Activated CD4-positive, alpha-beta T cell treated with anti-CD3 and anti-CD28 coated beads, Interleukin-2, amount 50 U/mL, for 16 hours (primary cell): ENCODE measurements at places on chromosomes 3 and 15.
A peak's percentile ranks its signal among the peaks of the same experiment; 100 is the strongest.

DNA sequence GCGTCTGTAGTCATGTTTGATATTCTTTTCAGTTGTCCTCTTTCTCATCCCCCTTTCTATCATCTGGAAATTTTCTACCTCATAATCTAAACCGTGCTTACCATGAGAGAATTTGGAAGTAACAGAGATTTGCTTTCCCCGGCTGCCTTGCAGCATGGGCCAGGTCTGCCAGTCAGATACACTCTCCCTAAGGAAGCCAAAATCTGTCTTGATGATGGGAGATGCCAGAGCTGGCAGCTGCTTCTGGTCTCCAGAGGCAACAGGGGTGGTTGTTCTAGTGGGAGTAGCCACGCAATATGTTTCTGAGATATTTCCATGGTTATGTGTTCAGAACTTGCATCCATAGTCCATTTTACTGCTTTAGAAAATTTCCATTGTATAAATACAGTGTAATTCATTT, 218.9 kb upstream of the RORA start:
- DNase-seq = no peak

DNA sequence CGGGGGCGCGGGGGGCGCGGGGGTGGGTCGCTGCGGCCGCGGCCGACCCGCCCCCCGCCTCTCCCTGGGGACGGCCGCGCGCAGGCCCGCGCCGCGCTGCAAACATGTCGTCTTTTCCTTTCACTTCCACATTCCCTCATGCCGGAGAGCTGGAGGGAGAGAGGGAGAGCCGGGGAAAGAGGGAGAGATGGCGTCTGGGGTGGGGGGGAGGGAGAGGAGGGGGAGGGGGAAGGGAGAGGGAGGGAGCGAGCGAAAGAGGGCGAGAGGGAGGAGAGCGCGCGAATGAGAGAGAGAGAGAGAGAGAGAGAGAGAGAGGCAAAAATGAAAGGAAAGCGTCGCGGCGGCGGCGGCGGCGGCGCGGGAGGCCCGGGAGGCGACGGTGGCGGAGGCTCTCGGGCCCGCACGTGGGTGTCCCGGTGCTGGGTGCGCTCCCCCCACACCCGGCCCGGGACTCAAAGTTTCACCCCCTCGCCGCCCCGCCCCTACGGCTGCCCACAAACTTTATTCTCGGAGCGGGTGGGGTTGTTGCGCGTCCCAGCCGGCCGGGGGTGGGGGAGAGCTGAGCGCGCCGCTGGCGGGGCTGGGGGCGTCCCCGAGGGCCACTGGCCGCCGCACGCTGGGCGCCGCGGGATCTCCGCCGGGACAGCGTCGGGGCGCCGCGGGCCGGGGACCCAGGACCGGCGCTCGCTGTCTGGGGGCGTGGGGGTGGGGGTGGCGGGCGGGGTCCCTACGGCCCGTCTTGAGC, 731 bp downstream of the ZNF710 start:
- peak; percentile 54 for DNase-seq

DNA sequence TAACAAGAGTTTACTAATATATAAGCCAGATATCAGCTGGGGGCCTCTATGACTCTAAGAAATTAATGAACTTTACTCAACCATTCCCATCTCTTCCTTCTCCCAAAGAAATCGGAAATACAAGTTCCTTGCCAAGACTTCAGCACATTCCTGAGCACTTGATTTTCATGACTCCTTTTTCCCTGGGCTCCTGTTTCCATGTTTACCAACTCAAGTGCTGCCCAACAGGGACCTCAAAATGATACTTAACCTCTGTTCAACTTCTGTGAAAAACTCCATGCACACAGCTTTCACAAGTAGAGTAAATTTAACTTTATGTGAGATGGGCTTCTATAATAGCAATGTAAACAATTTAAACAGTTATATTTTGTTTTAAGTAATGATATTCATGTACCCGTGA, 315.8 kb upstream of the CDIN1 start:
- DNase-seq = no peak

DNA sequence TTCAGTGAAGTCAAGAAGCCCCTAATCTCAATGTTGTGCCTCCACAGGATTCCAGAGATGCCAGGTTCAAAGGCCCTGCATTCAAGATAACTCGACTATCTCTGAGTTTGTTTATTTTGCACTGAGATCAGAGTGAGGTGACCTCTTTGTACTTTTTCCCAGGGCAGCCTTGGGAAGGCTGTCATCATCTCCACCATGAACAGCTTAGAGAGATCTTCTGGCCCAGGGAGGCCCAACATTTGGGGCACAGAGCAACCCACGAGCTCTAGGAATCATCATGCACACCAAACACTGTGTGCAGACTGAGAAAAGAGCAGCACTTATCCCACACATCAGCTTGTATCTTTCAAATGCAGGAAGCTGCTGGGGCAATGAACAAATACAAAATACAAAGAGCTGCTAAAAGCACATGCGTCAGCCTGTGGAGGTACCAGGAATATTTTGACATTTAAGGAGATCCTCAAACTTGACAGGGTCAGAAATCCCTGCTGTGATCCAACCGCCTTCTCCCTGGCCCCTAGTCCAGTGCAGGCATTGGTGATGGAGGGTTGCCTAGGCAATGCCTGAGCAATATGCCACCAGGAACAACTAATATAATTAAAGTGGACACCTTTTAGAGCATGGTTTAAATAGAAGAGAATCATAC, 33.6 kb downstream of the TRIM42 start:
- DNase-seq = no peak

GRCh38 chr15:45842151-45842550, 207.3 kb downstream of the SQOR start:
- DNase-seq = no peak

GRCh38 chr3:108322352-108322751, 26.0 kb downstream of the HHLA2 start:
- no peak for DNase-seq

DNA sequence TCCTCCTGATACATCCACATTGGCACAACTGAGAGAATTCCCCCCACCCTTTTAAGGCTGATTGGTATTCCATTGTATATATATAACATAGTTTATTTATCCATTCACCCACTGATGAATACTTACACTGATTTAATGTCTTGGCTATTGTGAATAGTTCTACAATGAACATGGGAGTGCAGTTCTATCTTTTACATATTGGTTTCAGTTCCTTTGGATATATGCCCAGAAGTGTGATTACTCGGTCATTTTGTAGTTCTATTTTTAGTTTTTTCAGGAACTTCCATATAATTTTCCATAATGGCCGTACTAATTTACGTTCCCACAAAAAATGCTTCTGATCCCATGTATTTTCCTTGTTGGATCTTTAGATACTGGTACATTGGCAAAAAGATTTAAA, 135.3 kb downstream of the FMN1 start:
- DNase-seq = no peak

DNA sequence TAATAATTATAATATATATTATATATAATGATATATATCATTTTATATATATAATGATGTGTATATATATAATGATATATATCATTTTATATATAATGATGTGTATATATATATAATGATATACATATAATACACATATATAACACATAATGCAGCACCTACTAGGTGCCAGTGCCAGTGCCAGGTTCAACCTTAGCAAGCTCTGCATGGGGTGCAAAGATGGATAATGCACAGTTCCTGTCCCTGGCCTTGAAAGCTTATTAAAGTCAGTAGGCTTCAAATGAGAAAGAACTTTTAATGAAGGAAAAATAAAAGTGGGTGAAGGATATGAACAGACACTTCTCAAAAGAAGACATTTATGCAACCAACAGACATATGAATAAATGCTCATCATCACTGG, 192.7 kb upstream of the SLC2A2 start:
- DNase-seq = no peak

- DNase-seq = no peak
These were observed 51.3 kb downstream of the ETV5 start for GRCh38 chr3:186057594-186057993.

DNA sequence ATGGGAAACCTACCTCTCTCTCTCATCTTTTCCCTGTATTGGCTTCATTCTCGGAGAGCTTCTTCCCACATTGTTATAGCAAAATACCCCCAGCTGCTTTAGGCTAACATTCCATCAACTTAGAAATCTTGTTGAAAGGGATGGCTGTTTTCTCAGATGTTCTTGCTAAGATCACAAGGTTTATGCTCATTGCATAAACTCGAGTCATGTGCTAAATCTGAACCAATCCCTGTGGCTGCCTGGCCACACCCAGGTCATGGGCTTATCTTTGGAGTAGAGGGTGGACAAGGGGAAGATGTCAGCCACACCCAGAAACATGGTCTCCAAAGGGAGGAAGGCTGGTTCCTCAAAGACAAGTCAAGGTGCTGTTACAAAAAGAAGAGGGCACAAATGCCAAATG, 150.6 kb upstream of the UMPS start:
- DNase-seq = no peak

GRCh38 chr15:97684249-97684648, 276.3 kb upstream of the ARRDC4 start:
- no peak for DNase-seq

DNA sequence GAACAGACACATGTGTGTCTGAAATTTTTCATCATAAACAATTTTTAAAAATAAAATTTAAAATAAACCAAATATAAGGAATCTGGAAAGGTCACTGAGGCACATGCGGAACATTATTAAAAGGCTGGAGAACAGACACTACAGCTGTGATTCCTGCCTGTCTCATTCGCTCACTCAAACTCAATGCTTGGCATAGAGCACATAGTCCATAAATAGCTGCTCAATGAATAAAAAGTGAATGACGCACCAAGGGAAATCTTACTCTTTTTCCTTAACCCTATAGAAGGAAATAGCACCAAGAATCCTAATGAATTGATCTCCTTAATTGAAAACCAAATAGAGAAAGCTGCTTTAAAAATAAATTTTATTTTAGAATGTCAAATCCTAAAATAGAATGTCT, 98.4 kb downstream of the FSIP1 start:
- no peak for DNase-seq

DNA sequence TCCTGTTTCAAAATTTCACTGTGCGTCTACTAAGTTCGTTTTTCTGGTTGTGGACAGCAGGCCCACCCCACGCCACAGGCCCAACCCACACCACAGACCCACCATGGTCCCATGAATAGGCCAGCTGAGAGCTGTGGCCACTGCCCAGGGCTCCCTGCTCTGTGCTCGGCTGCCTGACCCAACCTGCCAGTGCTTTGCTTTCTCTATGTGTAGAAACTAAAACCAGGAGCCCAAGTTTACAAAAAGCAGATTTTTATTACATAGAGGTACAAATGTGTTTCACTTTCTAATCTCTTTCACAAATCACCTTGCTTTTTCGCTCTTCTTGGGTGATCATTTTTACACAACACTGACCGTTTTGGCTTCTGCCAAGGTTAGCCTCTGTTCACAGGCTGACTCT, 69.1 kb downstream of the HERC2 start:
- no peak for DNase-seq

GRCh38 chr3:46866032-46866595, 2.9 kb upstream of the MYL3 start:
- DNase-seq = no peak

DNA sequence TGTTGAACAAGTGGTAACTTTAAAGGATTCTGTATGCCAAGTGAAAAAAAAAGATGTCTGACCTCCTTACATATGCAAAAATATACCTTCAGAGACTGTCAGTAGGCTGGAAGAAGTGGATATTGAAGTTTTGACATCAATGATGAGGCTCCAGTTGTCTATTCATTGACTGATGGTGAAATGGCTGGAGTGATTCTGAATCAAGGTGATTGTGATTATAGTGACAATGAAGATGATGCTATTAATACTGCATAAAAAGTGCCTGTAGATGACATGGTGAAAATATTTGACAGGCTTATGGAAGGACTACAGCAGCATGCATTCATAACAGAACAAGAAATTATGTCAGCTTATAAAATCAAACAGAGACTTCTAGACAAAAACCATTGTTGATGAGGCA, 4.1 kb downstream of the CCR8 start:
- no peak for DNase-seq

DNA sequence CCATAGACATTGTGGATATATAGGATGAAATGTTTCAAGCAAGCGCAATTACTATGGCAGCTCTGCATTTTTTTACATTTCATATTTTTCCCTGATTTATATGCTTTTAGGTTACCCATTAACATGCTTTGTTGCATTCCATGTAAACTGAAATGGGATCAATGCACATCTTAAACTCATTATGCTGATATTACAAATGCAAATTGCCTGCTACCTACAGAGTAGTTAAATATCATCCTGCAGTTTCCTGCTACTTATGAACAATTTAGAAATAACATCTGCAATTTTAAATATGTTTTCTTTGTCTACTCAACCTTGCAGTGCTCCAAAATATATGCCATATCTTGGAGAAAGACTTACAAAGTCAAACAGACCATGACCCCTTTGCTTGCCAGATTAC, 526.9 kb upstream of the NECTIN3 start:
- DNase-seq = no peak

DNA sequence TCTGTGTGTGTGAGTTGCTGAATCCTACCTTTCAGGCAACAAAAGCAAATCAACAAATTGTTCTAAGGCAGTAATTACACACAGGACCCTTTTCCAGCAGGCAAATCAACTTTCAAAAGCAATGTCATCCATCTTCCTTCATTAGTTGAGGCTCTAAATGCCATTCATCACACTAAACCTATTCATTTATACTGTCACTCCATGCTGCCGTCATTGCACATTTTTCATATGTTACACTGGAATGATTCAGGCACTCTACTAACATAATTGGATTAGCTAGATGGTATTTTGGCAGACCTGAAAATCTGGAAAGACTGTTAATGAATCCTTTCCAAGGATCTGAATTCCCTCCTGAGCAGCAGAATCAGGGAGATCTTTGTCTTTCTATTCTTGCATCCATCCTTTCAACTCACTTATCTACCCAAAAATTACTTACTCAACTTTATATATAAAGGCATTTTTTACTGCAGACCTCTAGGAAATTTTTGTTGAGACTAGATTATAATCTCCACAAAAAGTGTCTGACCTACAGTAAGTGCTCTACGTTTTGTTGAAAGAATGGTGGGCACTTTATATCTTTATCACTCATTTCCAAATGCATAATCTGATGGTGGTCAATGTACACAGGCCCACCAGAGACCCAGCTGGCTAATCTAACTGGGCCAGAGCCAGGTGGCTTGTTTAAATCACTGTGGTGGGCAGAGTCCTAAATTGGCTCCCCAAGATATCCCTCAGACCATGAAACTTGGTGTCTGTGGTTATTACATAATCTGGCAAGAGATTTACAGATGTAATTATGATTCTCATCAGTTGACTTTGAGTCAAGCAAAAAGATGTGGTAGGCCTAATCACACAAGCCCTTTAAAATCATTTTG, 25.0 kb downstream of the MIX23 start:
- no peak for DNase-seq

GRCh38 chr3:106114848-106115247, 246.0 kb upstream of the CBLB start:
- DNase-seq = no peak

DNA sequence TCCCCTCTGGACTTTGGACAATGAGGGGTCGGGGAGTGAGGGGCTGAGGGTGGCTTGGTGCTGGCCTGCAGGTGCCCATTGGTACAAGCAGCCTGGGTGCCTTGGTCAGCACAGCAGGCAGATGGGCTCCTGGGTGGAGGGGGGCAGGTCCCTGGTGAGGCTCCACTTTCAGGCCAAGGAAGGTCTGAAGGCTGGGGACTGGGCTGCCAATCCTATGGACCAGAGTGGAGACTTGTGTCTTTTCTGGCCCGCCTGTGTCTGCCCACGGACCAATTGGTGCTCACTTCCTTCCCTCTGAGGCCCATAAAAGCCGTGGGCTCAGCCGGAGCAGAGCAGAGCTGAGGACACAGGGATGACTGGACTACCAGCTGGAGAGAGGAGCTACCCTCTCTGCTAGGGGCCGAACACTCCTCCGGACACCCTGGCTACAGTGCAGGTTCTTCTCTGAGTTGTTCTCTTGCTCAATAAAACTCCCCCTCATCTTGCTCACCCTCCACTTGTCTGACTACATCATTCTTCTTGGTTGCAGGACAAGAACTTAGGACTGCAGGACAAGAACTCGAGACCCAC, 31.9 kb upstream of the IREB2 start:
- no peak for DNase-seq
